Activated CD4-positive, alpha-beta memory T cell treated with anti-CD3 and anti-CD28 coated beads, Interleukin-2, amount 10 ng/mL, durations not matched to agents 7 days and 5 days (primary cell): ENCODE measurements at places on chromosomes 6 and 20. TPM values are rescaled to one million over a fixed set of nuclear protein-coding genes. Genes with fewer than 3 reads are reported as not detected.

DNA sequence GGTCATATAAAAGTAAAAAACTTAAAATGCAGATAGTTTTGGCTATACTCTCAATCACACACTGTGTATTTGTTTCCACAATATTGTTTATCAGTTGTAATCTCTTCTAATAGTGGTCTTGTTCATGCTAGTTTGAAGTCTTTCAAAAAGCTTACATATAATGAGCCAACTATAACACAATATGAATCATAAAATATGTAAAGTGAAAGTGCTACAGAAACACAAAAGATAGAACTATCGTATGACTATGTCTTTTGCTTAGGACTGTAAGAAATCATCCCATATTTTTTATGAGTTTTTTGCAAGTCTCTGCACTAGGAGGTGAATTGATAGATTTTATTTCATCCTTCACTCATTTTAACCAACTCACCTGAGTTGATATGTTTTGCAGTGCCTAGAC, 136.0 kb downstream of the MMUT start:
- no peak for DNase-seq

DNA sequence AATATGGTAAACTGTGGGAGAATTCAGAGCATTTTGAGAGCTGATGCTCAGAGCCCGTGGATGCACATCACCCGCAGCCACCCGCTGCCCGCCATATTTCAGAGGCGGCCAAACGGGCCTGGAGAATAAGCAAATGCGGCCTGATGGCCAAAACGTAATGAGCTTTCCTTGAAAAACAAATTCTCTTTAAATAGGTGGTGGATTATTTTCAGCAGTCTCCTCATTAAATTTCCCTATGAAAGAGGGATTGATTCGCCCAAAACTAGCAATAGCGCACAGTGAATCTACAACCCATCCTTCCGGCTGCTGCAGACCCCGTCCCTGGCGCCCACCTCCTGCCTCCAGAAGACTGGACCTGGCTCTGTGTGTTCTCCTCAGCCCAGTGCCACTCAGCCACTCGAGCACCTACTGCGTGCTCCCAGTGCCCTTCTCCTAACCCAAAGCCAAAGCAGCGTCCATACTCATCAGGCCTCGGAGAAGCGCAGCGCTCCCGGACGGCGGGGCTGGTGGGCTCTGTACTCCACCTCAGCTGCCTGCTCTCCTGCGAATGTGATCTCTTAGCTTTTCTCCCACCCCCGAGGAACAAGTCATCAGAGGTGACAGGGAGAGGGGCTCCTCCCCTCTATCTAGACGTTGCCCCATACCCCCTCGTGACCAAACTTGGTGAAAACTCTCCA, 224.8 kb downstream of the TAF4 start:
- DNase-seq, result no peak

CNR1 gene
- total RNA-seq, result not detected

DNA sequence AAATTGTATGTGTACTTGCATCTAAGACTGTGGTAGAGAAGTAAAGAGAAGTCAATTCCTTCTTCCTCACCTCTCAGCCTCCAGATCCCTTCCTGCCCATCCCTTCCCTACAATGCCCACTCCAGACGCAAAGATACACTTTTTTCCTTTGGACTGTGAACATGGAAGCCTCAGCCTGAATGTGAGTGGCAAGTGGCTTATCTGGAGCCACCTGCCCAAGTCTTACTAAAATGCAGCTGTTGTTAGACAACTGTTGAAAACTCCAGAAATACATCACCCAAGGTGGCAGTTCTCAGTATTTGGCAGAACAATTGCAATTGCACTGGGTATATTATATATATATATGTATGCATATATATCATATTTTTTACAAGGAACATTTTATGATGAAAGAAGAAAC, 7.5 kb downstream of the VGLL2 start:
- no peak for DNase-seq

IP6K3 gene
- total RNA-seq, result not detected

- DNase-seq, result no peak
Observed at GRCh38 chr20:4560667-4561066, 161.0 kb upstream of the PRND start.

DNA sequence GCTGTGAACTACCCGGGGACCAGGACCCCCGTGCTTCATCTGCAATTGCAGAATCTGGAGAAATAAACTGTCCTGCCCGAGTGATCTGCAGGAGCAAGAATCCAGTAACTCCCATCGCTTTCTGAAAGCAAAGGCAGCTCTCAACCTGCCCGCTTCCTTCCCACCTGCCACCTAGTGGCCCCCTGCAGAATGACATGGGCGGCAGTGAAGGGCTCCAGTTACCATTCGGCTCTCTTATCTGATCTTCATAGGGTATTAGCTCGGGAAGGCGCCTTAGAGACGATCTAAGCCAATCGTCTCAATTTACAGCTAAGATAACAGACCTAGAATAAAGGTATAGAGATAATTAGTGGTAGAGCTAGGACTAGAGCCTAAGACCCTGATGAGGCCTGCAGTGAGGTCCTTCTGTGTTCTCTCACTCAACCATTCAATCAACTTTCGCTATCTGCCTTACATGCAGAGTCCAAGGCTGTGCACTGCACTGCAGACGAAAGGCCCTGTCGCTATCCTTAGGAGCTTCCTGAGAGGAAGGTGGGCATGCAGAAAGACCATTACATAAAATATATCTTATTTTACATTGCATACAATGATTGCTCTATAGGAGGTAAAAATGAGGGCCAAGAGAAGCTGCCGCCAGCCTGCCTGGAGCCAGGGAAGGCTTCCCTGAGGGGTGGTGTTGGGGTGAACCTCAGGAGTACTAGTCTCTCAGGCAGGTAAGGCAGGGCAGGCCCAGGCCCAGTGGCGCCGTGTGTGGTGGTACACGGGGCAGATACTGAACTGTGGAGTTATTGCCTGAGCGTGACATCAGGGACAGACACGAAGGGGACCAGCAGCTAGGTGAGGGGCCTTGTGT, 7.1 kb upstream of the PSMG4 start:
- peak; percentile 83 for DNase-seq

ULBP2 gene
- 1.5 TPM for total RNA-seq

SCUBE3 gene
- not detected for total RNA-seq

GRCh38 chr6:92684386-92684785, 735.0 kb downstream of the EPHA7 start:
- DNase-seq, result no peak

MMP24 gene
- total RNA-seq, result not detected

CLDN20 gene
- not detected for total RNA-seq

DNA sequence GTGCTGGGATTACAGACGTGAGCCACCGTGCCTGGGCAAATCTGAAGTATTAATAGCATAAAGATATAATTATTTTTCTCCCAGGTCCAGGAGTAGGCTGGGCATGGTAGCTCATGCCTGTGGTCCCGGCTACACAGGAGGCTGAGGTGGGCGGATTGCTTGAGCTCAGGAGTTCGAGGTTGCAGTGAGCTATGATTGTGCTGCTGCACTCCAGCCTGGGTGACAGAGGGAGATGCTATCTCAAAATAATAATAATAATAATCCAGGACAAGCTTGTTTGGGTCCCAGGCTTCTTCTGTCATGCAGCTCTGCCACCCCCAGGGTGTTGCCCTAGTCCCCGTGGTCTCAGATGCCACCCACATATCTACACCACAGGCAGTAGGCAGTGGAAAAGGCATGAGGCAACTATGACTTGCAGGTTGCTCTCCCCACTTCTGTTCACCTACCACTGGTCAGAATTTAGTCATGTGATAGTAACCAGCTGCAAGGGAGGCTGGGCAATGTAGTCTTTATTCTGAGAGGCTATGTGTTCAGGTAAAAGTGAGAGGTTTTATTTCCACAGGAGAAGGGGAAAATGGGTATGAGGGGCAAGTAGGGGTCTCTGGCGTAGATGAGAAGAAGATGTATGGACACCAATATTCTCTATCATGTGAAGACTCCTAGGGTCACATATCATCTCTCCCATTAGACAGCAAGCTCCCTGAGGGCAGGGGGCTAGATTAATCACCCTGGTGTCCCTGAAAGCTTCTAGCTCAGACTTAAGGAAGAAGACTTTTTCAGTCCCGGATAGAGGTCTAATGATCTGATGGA, 25.7 kb downstream of the TCF15 start:
- DNase-seq, result no peak

AHI1 gene
- total RNA-seq, result 21.5 TPM

DNA sequence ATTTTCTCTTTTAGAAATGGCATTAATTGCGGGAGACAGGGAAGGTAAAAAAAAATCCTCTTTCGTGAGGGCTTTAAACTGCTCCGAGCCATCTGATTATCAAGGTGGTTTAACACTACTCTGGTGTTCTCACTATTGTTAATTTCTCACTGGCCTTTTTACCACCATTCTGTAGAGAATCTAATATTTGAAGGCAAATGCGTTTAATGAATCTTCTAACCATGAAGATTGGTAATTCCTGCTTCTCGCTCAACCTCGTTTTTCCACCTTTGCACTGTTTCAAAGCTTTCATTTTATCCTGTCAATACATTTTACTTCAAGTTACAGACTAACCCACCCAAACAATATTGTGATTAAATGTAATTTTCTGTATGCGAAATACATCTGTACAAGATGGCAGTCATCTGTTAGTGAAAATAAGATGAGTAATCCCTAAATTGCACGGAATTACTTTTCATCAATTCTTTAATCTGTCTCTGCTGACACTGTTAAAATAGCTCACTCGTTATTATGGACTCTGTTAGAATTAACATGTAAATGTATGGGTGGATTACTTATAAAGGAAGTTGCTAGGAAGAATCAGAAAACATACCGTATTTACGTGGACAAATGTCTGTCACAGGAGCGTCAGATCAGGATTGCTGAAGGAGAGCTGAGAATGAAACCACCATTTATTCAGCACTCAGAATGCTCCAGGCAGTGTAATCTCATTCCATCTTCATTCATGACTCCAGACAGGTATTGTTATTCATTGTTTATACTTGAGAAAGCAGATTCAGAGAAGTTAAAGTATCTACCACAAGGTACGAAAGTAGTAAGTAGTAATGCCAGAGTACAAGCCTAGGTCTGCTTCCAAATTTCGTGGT, 1.1 kb upstream of the LCA5 start:
- DNase-seq, result no peak
